ENCODE measurements at places on chromosomes 6 and 20.
A peak's percentile ranks its signal among the peaks of the same experiment; 100 is the strongest.

DNA sequence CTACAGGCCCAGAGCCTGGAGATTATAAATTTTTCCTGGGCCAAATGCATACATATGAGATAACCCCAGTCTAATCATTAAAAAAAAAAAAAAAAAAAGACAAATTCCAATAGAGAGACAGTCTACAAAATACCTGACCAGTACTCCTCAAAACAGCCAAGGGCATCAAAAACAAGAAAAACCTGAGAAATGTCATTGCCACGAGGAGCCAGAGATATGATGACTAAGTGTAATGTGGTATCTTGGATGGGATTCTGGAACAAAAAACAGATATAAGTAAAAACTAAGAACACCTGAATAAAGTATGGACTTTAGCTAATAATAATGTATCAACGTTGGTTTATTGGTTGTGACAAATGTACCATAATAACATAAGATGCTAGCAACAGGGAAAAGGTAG lies 24.9 kb downstream of the UBE2V1 start:
- DNase-seq = no peak

DNA sequence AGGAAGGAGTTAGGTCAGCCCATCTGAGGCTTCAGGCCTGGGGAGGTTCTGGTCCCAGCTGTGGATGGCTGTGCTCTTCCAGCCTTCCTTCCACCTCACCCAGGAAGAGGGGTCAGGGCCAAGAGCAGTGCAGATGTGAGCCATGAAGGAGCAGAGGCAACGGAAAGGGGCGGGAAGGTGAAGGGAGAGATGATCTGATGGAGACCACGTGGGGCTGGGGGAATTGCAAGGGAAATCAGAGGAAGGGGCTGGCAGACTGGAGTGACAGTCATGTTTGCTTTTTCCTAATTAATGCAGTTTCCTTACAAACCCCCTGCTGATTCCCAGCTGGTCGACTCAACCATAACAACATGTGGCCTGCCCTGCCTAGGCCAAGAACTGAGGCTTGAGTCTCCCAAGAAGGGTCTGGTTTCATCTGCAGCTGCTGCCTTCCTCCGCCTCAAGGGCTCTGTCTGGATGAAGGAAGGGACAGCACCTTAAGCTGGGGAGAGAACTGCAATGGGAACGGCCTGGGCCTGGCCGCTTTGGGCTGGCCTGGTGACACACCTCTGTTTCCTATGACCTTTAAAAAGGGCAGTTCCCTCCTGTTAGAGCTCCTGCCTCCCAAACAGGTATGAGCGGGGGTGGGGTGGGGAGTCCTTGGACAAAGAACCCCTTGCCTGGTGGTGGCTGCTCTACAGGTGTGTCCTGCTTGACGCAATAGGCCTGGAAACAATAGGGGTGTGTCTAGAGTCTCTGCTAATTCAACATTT lies 7.8 kb upstream of the MRPS18A start:
- DNase-seq = peak; percentile 72

- DNase-seq = no peak
These were observed 3.5 kb upstream of the ADAM33 start for GRCh38 chr20:3685341-3685740.

- DNase-seq = no peak
These were observed 263.2 kb upstream of the PLN start for GRCh38 chr6:118284736-118285360.

- no peak for DNase-seq
These were observed 68.5 kb upstream of the ZNF184 start for GRCh38 chr6:27541212-27541932.

- DNase-seq = no peak
These were observed 5.1 kb downstream of the RCAN2 start for GRCh38 chr6:46486181-46486580.

DNA sequence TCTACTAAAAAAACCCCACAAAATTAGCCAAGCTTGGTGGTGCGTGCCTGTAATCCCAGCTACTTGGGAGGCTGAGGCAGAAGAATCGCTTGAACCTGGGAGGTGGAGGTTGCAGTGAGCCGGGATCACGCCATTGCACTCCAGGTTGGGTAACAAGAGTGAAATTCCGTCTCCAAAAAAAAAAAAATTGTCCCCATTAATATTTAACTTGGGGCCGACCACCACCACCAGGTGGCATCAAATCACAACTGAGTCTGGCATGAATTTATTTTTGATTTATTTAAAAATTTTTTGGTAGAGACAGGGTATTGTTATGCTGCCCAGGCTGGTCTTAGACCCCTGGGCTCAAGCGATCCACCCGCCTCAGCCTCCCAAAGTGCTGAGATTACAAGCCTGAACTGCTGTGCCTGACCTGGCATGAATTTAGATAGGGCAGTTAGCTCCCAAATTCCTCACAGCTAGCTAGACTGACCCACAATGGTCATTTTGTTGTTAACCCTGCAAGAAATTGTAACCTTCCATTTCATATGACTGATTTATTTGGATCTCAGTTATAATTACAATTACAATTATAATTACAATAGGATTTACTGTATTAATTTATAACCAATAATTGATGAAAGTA lies 17.1 kb upstream of the BEND3 start:
- no peak for DNase-seq

GRCh38 chr6:159931846-159932245 lies 37.0 kb upstream of the IGF2R start:
- DNase-seq = no peak

- peak; percentile 2 for DNase-seq
These were observed 963 bp upstream of the RMND1 start for GRCh38 chr6:151452750-151453427.

GRCh38 chr6:81789291-81789690 lies 36.8 kb upstream of the TENT5A start:
- DNase-seq = no peak

DNA sequence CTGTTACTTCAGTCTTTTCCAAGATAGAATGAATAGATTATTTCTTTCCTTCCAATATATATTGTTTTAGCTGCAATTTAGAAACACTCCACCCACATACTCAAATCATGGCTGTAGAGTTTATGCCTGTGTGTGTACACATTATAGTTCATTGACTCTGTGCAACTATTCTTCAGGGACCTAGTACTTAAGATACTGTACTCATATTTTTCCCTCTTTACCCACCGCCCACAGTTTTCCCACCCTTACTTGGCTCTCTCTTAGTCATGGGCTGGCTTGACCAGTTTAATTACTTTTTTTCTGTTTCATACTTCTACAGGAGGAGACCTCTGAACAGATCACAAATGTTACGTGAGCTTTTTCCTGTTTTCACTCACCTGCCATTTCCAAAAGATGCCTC lies 30.4 kb downstream of the C6orf89 start:
- no peak for DNase-seq

DNA sequence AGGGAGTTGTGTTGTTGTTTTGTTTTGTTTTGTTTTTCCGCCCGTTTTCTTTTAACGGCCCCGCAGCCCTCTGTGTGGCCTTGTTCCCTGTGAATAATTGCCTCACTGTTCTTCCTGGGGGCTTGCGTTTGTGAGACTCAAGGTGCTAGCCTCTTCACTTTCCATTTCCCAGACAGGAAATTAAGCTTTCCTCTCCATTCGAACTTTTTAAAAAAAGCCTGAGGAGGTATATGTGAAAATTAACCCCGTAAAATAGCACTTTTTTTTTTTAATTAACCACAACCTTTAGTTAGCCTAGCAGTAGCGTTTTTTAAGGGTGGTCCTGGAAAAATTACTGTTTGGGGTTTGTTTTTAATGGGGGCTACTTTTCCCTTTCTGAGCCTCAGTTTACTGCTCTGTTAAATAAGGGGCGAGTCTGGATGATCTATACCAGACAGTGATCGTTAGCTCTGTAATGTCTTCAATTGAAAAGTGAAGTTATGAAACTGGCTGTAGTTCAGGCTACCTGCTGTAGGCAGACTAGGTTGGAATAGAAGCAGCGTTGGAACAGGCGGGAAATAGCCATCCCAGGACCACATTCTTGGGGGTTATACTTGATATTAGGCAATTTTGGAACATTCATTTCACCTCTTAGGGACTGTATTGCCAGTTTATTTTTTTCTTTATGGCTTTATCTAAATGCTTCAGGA lies 1.7 kb downstream of the STX16 start:
- no peak for DNase-seq

DNA sequence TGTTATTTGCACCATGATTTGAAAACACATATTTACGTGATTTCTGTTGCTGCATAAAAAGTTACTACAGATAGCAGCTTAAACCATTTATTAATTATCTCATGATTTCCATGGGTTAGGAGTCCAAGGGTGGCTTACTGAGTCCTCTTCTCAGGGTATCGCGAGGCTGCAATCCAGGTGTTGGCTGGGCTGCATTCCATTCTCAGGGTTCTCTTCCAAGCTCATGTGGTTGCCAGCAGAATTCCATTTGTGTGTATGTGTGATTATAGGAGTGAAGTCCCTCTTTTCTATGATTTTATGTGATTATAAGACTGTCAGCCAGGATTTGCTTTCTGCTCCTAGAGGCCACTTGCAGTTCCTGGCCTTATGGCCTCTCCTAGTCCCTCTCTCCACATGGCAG lies 135.1 kb downstream of the FAM83B start:
- DNase-seq = no peak

GRCh38 chr6:42230345-42231321 lies 13.0 kb upstream of the MRPS10 start:
- peak; percentile 26 for DNase-seq

GRCh38 chr6:160198606-160199211 lies 59.9 kb downstream of the SLC22A2 start:
- peak; percentile 12 for DNase-seq

DNA sequence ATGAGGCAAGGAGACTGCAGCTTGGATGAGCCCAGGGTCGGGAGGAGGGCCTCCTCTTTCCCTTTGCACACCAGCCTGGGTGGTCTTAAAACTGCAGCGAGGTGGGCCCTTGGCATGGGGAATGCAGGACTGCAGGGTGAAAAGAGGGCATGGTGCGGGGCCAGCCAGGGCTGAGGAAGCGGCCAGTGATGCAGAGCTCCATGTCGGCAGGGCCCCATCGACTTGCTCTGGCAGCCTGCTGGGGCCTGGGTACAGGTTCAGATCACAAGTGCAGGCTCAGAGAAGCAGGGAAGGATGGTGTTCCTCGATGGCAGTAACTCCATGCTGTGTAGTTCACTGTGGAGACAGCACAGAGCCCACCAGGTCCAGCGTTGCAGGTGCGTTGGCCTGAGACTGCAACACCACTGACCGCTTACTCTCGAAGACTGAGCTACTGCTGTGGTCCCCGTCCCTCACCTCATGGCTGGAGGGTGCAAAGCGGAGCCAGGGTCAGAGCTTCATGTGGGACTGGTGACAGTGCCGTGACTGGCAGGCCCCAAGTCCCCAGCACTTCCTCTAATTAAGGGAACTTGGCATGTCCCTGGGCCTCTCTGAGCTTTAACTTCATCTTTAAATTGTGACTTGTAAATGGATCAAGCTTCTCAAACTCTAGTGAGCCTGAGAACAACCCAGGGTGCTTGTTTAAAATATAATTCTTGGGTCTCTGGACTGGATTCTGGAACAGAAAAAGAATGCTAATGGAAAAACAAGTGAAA lies 223.2 kb downstream of the SYNDIG1 start:
- DNase-seq = no peak

DNA sequence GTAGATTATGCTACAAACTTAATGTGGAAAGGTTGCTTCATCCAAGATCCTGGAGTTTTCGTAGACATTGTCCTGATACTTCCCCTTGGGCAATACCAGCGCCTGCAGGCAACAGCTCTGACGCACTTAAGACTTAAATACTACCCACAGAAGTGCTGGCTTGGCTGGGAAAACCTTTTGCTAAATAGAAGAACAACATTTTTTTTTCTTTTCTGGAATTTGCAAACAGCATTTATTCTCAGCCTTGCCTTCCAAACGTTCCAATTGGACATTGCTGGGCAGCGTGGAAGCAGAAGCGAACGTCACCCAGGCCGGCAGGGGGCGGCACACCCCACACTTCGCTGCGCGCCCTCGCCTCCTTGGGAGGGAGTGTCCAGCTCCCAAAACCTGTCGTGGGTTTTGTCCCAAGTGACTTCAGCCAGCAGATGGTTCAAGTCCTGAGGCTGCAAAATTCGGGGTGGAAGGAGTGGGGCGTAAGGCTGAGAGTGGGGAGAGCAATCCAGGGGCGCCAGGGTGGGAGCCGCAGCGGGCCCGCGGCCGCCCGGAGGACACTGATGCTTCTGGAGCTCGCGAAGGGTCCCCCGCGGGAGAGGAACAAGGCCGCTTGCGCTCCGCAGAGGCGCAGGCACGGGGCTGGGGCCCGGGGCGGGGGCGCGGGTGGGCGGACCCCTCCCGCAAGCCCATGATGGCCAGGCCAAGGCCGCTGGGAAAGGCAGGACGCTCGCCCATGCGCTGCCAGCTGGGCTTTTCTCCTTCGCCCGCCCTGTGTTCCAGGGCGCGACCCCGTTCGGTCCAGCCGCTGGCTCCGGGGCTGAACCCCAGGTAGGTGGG lies 60.8 kb upstream of the MAP3K4 start:
- DNase-seq = no peak

DNA sequence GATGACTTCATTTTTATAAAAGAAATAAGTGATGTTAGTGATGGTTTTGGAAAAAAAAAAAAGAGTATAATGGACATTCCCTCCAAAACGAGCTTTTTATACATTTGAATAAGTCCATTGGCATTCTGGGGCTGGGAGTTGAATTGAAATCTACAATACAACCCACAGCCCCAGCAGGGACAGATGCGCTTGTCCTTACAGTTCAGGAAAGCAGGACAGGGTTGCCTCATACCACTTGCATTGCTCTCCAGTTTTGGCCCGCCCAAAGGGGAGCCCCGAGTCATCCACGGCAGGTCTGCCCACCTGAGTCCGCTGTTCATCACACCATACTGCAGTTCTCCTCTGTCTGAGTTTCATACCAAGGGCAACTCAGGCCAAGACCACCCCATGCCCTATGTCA lies 46.2 kb downstream of the VAPB start:
- DNase-seq = no peak

- DNase-seq = no peak
These were observed 10.6 kb upstream of the PROKR2 start for GRCh38 chr20:5327356-5327755.

DNA sequence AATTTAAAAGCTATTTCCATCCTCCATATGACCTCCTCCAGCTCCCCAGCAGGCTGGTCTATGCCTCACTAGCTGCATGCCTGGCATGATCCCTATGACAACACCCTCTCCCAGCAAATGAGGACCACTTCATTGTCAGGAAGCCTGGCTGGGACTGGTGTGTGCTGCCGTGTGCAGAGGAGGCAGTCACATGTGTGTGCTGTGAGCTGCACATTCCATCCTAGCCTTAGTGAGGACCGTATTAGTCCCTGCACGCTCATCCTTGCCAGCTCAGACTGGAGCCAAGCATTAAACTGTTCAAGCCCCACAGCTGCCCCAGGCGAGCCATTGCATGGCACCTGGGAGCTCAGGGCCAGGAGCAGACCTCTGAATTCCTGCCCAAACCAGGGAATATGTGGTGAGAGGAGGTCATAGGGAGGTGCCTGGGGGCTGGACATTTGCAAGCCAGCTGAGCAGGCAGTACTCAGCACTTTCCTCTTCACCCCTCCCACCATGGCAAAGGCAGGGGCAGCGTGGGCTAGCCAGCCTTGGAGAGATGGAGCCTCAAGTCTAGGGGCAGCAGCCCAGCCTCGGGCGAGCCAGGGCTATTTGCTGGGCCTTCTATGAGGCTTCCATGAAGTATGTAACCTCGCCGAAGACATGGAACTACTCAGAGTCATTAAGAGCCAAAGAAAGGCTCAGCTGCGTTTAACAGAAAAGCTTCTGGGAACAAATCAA lies 8.7 kb upstream of the CCN5 start:
- no peak for DNase-seq
